ENCODE measurements at places on chromosomes 13 and 19. TPM values are rescaled to one million over a fixed set of nuclear protein-coding genes. Genes with fewer than 3 reads are reported as not detected.

GRCh38 chr19:11693505-11694499, 44.9 kb downstream of the ZNF823 start:
- peak; percentile 75 for DNase-seq

DNA sequence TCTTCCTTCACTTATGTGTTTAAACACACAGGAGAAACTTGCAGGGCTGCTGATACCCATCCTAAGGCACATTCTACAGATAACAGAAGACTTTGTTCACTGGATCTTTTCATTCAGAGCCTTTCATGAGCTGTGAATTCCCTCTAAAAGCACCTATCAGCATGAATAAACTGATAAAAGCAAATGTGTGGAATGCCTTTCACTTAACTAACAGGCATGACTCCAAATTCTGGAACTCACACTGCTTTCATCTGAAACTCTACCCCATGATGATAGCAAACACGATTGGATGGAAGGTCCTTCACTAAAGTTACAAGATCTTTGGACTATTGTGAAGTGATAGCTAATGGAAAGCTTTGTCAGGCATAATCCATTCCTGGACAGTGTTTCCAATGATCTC, 457.3 kb downstream of the EFNB2 start:
- DNase-seq, result peak; percentile 49

- DNase-seq, result peak; percentile 83
Observed at GRCh38 chr19:16445238-16446107, 26.3 kb downstream of the EPS15L1 start.

DNA sequence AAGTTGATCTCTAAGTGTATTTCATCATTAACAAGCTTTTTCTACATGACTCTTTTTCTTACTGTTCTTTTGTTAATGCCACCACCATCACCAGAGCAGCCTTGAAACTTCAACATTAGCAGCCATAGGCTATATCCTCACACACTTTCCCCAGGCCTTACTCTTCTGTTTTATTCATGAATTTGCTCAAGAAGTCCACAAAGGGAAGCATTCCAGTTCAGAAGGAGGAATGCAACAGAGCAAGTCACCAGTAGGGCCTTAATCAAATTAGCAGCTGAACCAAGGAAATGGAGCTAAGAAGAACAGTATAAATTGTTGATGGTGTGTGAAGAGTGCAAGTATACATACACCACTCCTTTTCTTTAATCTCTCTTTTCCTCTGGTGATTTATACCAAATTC, 223.1 kb downstream of the NBEA start:
- DNase-seq, result no peak

- no peak for DNase-seq
Observed at GRCh38 chr13:113851480-113851803, 12.4 kb downstream of the GAS6 start.

DNA sequence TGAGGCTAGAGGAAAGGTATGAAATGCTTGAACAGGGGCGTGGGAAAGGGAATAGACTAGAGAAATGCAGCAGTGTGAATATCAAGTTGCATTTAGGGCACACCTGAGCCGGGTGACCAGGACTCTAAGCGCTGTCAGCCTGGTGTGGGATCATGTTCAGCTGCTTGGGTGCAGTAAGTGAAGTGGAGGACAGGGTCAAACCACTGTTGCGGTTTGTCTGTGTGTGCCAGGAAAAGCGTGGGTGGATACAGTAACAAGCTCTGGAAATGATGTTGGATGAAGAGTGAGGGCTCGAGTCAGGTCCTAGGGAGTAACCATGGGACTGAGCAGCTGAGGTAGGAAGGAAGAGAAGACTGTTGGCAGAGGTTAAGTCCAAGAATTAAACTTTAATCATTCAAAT, 15.8 kb downstream of the DGKH start:
- peak; percentile 94 for DNase-seq

GRCh38 chr19:3778899-3779723, 7.1 kb downstream of the MATK start:
- DNase-seq, result no peak

- DNase-seq, result no peak
Observed at GRCh38 chr13:92461831-92462230, 764.8 kb upstream of the GPC6 start.

- no peak for DNase-seq
Observed at GRCh38 chr13:40394304-40394985, 272.0 kb downstream of the FOXO1 start.

GRCh38 chr19:53664760-53665159, 33.0 kb downstream of the DPRX start:
- DNase-seq, result no peak

DNA sequence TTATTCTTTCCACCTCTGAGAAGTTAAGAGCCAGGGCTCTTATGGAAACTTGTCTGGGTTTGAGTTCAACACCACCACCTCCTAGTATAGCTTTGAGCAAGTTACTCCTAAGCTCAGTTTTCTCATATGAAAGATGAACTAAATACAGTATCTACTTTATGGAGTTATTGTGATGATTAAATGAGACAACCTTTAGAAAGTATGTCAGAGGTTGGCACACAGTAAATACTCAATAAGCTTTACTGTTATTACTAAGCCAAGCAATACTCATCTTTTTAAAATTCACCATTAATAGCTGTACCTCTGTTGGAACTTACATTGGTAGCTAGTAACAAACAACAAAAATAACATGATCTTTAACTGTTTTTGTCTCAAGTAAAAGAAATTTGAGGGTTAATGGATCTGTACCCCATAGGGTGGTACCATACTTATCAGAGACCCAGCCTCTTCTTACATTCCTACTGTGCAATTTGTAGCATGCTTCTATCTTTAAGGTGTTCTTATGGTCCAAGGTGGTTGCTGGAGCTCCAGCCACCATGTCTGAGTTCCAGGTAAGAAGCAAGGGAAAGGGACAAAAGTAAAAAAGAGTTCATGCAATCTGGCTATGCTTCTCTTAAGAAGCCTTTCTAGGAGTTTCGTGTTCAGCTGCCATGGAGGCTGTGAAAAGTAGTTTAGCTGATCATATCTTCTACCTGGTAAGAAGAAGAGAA, 24.1 kb upstream of the NDFIP2 start:
- DNase-seq, result no peak

DNA sequence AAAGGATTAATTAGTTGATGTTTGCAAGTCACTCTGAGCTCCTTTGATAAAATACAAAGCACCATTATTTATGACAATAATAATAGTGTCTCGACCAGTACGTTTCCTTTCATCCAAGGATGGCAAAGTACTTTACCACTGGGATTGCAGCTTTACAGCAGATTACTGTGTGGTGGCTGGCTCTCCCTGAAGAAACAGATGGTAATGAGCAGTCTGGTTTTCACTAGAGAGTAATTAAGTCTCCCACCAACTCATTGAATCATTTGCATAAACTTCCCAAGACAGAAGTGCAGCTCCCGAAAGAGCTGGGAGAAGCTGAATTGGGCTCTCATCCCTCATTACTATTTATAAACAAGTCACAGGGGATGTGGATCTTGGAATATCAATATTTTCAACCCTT, 48.7 kb downstream of the KLF5 start:
- no peak for DNase-seq

DNA sequence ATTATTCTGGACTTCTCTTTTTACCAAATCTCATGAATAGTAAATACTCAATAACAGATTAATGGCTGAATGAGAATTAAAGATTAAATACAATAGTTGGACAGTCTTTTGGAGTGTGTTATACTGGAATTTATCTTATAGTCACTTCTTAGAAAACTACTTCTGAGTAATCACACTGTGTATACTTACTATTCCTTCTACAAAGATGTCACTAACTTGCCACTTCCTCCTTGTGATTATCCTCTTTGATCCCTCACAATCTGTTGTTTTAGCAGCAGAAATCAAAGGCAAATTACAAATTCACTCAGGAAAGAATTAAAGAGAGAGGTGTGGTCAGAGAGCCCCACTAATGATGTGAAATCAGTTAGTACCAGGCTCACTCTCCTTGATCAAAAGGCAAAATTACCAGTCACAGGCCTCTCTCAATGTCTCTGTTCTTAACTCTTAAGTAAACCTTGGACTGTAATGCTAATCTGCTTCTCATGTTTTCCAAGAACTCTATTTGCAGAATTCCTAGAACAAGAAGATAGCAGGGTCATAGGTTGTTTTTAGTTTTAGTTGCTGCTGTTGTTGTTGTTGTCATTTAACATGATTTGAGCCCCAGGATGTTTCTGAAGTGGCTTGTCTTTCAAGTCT, 37.3 kb upstream of the FNDC3A start:
- DNase-seq, result no peak

DNA sequence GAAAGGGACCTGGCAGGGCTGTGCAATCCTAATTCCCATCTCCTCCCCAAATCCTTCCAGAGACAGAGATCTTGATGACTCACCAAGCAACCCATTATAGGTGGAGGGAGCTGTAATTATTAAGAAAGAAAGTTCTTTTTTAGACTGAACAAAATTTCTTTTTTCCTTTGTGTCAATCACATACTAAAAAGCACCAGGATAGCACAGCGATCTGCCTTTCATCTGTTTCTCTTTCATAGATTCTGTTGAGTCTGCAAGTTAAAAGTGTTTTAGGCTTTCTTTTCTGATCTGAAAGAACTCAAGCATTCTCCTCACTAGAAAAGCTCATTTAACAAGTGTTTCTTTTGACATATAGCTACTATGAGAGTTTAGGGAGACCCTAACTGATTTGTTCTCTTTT, 222.8 kb downstream of the DCT start:
- no peak for DNase-seq

DNA sequence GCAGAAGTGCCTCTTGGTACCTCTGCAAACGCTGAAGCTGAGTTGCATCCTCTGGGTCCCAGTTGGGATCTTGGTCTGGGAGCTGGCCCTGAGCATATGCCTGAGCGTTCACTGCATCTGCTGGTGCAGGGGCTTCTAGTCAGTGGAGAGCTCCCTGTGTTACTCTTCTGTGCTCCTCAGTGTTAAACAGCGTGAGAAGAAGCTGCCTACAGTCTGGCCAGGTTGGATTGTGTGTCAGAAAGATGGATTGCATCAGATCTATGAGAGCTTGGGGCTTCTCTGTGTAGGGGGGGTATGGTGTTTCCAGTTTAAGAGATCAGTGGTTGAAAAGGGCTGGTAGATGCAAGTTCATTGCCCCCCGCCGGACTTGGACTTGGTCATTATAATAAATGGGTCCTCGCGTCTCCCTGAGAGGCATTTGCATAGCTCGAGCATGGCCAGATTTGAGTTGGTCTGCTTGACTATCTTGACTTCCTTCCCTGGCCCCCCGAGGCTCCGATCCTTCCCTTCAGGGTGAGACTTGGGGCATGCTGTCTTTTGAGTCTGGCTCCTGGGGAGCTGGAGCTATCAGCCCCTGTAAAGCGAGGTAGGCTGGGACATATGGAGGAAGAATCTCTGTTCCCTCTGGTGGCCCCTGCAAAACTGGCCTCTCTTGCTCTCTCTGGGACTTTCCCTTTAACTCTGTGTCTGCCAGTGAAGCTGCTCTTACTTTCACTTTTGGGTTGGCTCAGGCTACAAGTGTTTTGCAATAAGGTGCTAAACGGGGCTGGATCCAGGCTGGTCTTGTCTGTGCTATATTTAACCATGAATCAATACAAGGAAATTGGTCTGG, 52.9 kb downstream of the OR10H4 start:
- DNase-seq, result peak; percentile 77

DNA sequence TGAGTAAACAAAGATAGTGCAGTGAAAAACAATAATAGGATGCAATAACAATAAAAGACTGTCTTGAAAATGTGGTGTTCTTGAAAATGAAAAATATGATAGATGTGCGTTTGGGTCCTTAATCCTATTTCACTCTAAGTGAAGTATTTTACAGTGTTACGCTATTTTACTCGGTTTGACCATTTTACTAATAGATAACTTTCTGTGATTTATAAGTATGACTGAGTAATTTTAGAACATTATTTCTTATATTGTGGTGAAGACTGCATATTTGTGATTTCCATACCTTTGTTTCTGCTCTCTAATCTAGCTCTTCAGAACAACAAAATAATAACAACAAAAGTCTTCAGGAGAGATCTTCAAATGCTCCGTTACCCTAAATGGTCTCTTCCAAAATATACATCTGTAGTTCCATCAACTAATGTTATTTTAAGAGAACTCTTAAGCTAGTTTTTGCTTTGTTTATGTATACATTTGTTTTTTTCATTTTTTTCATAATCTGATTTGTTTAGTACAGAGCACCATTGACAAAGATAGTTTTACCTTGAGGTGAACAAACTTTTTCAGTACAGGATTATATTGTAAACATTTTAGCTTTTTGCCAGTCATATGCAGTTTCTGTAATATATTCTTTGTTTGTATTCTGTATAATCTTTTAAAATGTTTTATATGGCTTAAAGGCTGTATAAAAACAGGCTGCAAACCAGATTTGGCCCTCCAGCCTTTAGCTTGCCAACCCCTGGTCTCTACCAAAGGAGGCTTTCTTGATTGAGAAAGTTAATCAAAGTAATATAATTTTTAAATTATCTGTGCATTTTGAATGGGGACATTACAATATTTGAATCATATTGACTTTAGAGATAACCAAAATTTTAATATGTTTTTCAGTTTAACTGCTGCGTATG, 1572.7 kb upstream of the PRR20A start:
- no peak for DNase-seq

GRCh38 chr19:35522745-35523327, 5.3 kb downstream of the SBSN start:
- DNase-seq, result no peak

GRCh38 chr19:49932731-49933131, 3.4 kb upstream of the NUP62 start:
- no peak for DNase-seq

- no peak for DNase-seq
Observed at GRCh38 chr13:81745391-81745790, 1404.5 kb upstream of the SPRY2 start.

DNA sequence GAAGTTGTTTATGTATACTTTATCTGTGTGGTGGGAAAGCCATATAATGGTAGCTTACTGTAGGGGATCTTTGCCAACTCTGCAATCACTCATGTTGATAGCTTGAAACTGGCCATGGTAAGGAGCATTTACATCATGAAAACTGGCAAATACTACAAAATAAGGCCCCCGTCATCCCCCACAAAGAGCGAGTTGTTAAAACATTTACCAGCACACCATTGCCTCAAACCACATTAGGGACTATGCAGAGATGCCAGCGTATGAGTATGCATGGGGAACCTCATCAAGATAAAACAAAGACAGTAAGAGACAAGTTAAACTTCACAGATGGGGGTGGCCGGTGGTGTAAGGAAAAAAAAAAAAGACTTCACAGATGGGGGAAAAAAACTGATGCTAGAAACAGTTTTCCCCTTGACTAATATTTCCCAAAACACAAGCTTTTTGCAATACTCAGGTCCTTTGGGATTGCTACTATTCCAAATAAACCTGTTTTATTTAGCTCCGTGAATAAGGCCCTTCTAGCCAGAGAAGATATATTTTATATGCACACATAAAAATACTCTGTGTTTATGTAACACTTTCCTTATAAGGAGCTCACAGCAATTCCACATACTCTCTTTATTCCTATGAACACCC, 70.6 kb upstream of the SERP2 start:
- DNase-seq, result peak; percentile 50

- DNase-seq, result peak; percentile 98
Observed at GRCh38 chr19:16435238-16435917, 36.4 kb downstream of the EPS15L1 start.

- no peak for DNase-seq
Observed at GRCh38 chr13:32903720-32904119, 112.5 kb upstream of the KL start.

The MUC16 gene
- not detected for total RNA-seq

The HCN2 gene
- 0.72 TPM for total RNA-seq

The PSG7 gene
- total RNA-seq, result 0.28 TPM

The SPC24 gene
- 97.5 TPM for total RNA-seq

The LIN7B gene
- 3.8 TPM for total RNA-seq

The ZNF324B gene
- 3.3 TPM for total RNA-seq

The ATP8B3 gene
- 1.6 TPM for total RNA-seq
